Natural killer cell treated with Interleukin-12 subunit alpha and Interleukin-12 subunit beta and Interleukin-15 and Interleukin-18, amount 100 ng/mL, for 72 hours (primary cell): ENCODE measurements at places on chromosomes 16 and 17.

DNA sequence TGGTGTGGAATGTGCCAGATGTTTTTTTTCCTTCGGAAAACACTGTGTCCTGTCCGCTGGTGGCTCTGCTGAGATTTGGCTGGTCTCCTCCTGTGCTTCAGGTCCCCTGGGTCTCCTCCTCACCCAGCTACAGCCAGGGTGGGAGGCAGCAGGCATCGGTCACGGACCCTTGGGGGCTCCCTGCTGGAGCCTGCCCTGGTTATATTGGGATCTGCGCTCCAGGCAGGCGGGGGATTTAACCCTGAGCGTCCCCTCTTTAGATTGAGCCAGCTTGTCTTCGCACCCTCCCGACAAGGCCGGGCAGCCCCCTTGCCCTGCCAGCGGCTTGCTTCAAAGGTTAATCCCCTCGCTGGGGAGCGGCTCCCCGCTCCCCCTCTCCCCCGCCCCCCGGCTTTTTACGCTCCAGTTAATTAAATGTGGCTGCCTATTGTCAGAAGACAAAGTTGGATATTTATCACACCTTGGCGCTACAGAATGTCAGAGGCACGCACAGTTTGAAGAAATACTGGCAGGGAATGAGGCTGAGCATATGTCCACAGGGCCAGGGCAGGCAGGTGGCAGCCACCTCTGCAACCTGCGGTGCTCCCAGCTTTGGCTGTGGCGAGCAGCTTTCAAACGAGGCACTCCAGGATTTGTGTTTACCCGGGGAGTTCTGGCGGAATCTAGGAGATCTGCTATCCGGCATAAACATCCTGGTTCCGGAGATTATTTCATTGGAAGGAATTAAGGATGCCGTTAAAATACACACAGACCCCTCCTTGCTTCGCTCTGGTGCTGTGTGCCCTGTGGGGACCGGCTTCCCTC is 38.2 kb upstream of the GSE1 start:
- no peak for DNase-seq

- DNase-seq, result peak; percentile 55
Measured at GRCh38 chr16:31464781-31465260, 5.5 kb downstream of the ARMC5 start.

DNA sequence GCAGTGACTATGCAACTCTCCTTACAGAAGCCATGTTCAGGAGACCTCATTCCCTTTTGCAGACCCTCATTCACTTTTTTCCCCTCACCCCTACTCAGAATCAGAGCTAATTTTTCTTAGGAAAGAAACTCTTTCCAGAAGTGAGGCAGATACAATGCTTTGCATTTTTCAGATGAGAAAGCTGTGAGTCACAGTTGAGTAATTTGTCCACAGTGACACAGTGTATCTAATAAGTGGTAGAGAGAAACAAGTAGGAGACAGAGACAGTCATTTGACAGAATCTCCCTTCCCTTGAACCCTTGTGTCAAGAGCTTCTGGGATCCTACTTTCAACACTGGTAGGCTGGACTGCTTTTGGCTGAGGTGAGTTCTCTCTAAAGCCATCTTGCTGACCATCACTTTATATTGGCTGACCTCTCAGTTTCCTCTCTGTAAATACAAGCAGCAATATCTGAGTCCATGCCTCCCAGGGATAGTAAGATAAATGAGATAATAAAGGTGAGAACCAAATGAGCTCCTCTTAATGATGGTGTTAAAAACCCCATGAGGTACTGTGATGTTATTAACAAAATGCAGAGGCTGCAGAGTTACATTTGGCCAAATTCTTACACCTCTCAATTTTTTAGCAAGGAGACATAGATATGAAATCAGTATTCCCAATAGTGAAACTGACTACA is 130.8 kb downstream of the CA10 start:
- no peak for DNase-seq

DNA sequence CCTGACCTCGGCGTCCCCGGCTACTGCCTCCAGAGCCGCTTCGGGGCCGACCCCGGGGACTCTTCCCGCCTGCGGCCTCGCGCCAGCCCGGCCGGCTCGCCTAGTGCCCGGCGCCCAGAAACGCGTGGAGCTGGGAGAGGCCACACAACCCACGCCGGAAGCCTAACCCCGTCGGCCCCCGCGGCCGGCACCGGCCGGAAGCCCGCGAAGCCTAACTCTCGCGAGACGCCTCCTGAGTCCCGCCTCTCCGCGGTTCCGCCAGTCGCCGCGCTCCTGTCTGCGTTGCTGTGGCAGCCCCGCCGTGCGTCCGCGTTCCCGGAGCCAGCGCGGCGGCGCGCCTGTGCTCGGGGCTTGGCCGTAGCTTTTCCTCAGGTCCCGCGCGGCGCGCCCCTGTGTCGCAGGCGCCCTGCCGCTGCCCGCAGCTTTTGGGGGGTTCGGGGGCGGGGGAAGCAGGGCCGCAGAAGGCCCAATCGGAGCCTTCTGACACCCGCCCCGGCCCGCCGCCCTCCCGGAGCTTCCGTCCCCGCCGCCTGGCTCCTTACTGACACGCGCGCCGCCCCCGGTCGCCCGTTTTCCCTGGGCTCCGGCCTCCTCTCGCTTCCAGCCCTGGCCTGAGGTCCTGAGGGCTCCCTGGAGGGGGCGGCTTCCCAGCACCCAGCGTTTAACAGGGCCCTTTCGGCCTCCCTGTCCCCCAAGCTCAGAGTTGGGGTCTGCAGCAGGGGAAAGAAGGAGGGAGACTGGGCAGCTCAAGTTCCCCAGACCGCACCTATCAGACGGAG is 21.7 kb downstream of the NPTX1 start:
- peak; percentile 98 for DNase-seq

DNA sequence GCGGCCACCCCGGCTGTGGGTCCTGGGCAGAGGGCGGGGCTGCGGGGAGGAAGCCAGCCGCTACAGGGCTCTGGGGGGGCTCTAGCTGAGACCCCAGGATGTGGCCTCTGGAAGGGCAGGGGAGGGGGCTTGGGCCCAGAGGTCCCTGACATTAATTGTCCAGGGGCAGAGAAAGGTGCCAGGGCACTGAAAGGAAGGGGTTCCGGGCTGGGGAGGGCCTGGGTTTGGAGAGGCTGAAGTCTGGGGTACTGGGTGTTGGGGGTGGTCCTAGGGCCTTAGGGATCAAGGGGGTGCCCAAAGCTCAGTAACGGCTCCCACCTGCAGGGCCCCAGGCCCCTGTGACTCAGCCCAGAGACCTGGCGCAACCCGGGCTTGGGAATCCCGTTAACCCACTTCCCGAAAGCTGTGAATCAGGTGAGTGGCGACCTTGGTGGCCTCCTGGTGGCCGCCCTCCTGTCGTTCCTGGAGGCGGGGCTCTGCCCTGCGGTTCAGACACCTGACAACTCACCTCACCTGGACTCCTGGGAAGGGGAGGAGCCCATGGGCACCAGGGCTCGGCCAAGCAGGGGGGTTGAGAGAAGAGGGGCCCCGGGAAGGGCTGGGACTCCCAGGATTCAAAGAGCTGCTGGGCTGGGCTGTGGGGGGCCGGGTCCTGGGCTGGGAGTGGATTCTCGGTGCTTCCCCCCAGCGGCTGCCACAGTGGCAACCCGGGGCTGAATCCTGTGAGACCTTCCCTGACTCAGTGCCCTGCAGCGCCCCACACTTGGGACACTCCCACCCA is 465 bp upstream of the PRSS22 start:
- no peak for DNase-seq

GRCh38 chr16:28513484-28514181 is 7.0 kb upstream of the IL27 start:
- DNase-seq, result no peak

DNA sequence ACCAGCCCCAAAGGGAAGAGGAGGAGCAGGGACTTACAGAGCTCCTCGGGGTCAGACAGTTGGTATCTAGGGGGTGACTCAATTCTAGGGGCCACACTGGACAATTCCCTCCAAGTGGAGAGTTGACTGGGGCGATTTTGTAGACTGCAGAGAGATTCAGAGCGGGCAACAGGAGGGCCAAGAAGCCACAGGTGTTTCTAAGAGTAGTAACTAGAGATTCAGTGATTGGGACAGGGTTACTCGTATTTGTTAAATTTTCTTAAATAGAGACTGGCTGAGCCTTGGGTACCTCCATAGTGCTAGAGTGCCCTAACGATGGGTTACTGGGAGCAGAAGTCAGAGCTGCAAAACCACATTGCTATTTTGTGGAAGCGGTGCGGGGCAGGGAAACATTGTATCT is 3.3 kb upstream of the INPP5K start:
- no peak for DNase-seq

DNA sequence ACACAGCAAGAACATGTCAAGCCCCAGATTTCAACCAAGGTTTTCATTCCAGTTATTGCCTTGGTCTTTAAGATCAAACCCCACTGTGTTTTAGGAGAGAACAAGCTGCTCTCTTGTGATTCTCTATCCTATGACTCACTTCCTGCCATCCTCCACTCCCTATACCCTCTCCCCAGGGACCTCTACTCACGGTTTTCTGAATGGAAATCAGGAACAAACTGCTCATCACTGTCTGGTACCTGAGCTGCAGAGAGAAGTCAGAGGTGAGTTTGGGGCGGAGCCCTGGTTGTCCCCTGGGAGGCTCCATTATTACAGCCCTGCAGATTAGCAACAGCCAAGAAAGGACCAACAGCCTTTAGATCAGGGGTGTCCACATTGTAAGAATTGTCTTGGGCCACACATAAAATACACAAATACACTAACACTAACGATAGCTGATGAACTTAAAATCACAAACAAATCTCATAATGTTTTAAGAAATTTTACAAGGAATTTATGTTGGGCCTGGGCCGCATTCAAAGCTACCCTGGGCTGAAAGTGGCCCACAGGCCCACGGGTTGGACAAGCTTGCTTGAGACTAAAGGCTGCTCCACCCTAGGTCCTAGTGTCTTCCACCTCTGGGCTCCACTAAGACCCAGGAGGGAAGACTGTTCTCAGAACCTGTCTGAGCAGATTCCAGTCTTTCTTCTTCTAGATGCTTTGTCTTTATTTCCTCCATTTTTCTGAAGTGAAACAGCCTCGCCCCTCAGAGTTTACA is 9.7 kb downstream of the ETV4 start:
- DNase-seq, result peak; percentile 31

DNA sequence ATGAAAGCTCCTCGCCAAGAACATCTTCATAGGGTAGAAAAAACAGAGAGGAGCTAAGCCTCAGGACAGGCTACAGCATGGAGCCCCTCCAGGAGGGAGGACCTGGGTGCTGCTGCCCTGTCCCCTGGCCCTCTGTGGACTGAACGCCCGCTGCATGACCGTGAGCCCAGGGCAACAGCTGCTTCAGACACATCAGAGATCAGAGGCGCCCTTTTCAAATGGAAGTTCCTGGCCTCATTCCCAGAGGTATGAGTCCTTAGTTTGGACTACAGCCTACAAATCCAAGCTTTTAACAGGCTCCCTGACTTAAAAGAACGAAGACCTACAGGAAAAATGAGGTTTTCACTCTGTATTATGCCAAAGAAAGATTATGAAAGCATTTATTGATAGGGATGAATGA is 48.5 kb downstream of the ZNF18 start:
- DNase-seq, result no peak

GRCh38 chr17:35750526-35751395 is 2.3 kb downstream of the GAS2L2 start:
- DNase-seq, result no peak

- no peak for DNase-seq
Measured at GRCh38 chr16:21611198-21611555, 11.8 kb downstream of the METTL9 start.
